ENCODE measurements at places on chromosomes 11 and 22.

DNA sequence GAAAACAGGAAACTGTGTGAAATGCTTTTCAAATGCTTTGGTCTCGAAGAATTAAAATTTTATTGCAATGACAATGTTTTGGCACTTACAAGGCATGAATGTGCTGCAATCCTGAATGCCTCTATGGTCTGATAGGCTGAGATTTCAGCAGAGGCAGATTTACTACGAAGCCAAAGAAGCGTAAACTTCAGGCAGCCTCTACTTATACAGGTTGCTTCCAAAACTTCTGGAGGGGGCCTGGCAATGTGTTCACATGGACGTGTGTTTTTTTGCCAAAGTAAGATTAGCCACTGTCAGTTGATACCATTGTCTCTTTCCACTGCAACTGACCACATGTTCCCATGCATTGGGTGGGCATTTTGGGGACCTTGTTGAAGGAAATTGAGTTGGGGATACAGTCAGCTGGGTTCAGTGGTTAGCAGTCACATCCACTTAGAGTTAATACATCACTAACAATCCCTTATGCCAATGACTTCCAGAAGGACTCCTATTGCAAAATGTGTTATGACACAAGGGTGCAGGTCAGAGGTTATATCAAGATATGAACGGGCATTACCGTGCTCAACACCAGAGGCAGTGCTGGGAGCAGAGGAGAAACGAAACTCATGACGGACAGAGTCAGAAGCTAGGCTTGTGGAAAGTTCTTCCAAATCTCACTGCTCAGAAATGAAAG, 48.8 kb downstream of the ABTB2 start:
- DNase-seq: no peak

GRCh38 chr11:32210556-32210955, 119.7 kb downstream of the RCN1 start:
- no peak for DNase-seq

GRCh38 chr11:112558691-112559090, 298.0 kb upstream of the PLET1 start:
- DNase-seq: no peak

- DNase-seq: no peak
Observed at GRCh38 chr22:50720301-50721256, 17.4 kb upstream of the ACR start.
